ENCODE measurements at places on chromosomes 7 and 10.

DNA sequence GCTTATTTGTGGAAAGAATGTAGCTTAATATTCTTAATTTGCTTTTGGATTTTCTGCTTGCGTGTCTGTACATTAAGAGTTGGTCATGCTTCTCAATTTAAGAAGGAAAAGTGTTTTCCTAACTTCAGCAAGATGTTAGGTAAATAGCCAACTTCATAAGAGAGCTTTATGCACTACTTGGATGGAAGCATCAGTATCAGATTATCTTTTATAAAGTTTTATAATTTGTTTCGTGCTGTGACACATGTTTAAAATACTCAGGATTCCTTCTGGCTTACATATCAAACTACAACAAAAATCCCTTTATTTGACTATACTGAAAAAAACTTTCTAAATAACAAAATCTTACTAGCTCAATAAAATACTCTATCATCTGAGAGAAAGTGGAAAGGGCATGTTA is 34.8 kb upstream of the AGR2 start:
- DNase-seq, result no peak

- DNase-seq, result no peak
These were observed 246.3 kb downstream of the SKIDA1 start for GRCh38 chr10:21279217-21279575.

- no peak for DNase-seq
These were observed 138.8 kb downstream of the OAT start for GRCh38 chr10:124279882-124280281.

GRCh38 chr7:5255832-5256231 is 26.9 kb upstream of the SLC29A4 start:
- no peak for DNase-seq

DNA sequence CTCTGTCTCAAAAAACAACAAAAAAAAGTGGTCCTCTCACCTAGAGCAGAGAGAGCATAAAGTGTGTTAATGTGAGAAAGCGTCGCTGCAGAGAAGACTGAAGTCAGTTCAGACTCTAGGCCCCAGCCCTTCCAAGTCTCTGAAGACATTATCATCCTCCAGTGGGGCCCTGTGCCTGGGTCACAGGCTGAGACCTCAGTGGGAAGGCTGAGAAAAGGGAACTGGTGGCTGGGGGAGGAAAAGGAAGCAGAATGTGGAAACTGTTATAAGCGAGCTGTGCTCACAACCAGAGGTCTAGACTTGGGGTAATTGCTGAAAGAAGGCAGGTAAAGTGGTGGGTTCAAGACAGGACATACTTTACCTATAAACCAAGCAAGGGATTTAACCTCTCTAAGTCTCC is 4.9 kb upstream of the RRP12 start:
- no peak for DNase-seq

DNA sequence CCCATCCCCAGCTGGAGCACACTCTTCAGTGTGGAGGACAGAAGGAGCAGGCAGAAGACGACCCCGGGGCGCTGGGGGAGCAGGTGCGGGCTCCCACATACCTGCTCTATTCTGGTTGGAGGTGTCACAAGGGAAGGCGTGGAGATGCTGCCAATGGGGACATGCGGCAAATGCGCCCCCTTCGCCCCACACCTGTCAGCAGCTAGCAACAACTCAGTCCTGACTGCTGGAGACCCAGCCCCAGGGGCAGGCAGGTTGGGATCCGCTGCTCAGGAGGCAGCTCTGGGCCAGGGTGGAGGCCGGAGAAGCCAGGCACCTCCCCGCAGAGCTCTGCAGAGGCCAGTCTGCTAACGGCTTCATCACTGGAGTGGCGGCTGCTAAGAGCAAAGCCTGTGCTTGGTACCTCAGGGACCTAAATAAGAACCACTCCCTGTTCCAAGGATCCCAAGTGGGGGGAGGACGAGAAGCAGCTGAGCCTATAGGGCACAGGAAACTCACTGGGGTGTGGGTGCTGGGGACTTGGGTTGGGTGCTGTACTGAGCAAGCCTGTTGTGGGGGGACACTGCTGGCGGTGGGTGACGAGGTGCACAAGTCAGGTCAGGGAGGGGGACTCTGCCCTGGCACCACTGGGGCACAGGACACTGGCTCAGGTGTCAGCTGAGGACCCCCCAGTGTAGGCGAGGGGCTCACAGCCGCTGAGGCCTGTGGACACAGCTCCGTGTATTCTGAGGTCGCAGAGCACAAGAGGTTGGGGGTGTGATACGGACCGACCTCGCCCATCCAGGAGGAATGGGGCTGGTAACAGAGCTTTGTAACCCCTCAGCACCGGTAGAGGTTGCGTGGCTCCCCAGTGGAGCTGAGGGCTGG is 19.2 kb upstream of the GPR146 start:
- no peak for DNase-seq

GRCh38 chr10:110851020-110851612 is 20.6 kb upstream of the PDCD4 start:
- DNase-seq, result no peak

GRCh38 chr10:98567391-98568133 is 120.8 kb upstream of the HPS1 start:
- no peak for DNase-seq

DNA sequence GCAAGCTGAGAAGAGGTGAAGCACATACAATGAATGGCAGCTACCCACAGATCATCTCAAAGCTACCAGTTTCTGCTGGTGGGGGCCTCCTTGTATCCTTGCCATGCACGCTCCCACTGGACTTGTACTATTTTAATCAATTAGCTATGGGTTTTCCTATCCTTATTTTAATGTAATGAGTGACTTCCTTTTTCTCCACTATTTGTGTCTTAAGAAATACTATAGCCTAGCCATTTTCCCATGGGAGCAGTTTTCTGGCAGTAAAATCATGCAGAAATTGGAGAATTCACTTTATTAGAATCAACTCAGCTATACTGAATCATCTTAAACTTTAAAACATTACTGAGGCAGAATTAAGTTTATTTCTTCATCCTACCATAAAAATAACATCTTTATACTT is 73.5 kb downstream of the CTNNA3 start:
- DNase-seq, result peak; percentile 58

GRCh38 chr10:48751730-48752129 is 67.1 kb downstream of the WDFY4 start:
- no peak for DNase-seq

- no peak for DNase-seq
These were observed 23.5 kb upstream of the NRP1 start for GRCh38 chr10:33358016-33358415.

- no peak for DNase-seq
These were observed 1.7 kb upstream of the STN1 start for GRCh38 chr10:103919648-103920025.

GRCh38 chr10:19014034-19014433 is 34.6 kb upstream of the MALRD1 start:
- no peak for DNase-seq

GRCh38 chr10:129963641-129964501 is at the start of gene EBF3:
EBF3 (minus strand) TSS chr10:129964274; CDS start chr10:129963768, 506 bp downstream.
- DNase-seq, result peak; percentile 96

GRCh38 chr7:101576998-101577397 is 52.1 kb downstream of the MYL10 start:
- no peak for DNase-seq

DNA sequence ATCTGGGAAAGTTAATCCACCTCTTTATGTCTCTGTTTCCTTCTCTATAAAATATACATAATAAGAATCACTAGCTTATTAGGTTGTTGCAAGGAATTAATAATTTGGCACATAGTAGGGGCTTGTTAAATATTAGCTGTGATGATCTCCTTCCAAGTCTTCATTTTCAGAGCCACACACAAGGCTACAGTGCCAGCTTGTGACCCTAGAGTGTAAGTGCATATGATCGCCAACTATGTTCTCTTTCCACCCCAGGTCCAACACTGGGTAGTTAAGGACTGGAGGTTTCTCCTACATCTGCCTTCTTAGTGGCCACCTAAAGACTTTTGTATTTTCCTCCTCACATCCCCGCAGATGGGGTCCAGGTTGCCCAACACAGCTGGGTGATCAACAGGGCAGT is 17.9 kb upstream of the ACSM6 start:
- DNase-seq, result no peak

- no peak for DNase-seq
These were observed 2.0 kb downstream of the PPP1R17 start for GRCh38 chr7:31688996-31689395.

GRCh38 chr7:20958572-20958971 is 171.9 kb upstream of the SP8 start:
- no peak for DNase-seq

DNA sequence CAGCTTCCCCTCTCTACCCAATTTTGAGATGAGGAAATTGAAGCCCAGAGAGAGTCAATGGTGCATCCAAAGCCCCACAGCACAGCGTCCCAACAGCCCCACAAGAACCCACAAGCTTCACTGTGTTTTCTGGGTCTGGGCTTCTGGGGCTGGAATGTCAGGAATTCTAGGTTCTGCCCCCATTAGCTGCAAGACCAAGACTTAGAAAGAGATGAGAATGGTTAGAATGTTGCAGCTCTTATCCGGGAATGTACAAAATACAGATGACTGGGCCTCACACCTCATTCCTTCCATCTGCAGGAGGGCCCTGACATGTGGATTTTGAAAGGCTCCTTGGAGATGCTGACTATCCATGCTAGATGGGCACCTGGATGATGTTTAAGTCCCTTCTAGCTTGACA is 6.0 kb upstream of the SGPL1 start:
- DNase-seq, result no peak

DNA sequence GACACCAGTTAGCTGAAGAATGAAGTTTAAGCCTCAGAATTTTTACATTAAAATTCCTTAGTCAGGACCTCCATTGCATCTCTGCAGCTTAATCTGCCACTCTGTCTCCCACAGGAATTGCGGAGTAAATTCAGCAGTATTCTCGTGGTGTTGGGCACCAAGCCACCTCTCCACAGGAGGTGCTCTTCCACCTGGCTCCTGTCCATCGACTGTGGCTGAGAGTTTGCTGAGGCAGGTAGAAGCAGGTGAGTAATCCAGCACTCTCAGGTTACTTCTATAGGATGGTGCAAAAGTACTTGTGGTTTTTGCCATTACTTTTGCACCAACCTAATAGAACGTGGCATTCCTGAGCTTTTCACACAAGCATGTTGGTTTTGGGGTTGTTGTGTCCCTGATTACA is 134.1 kb downstream of the GFRA1 start:
- DNase-seq, result no peak

DNA sequence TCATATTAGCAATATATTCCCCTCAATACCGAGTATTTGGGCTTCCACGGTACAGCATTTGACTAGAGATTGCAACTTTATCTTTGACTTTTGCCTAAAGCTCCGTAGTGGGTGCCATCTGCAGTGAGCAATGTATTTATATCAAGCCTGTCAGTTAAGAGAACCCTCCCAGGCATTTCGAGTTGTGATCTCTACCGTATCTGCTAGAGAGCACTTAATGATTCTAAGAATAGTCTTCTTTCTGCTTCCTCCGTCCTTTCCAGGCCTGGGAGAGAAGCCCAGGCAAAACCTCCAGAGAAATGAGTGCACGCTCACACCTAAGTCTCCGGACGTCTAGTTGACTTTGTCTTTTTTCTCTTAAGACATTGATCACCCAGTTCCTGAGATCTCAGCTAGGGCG is 210.6 kb downstream of the KLF6 start:
- DNase-seq, result no peak

DNA sequence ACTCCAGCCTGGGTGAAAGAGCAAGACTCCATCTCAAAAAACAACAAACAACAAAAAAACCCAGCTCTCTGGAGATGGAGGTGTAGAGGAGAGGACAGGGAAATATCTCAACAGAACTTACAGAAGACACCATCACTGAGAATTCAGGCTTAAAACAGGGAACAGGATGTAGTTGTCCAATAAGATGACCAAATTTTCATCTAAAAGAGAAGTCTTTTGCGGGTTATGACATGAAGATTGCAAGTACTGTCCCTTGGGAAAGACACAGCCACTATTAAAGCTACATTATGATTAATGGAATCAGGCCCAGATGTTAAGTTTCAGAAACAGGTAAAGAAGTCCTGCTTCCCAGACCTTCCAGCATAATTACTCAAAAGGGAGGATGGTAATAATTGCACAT is 235.2 kb upstream of the NRP1 start:
- DNase-seq, result no peak

GRCh38 chr10:11256896-11257295 is 239.2 kb downstream of the CELF2 start:
- DNase-seq, result no peak

GRCh38 chr7:35258125-35258867 is 4.4 kb upstream of the TBX20 start:
- no peak for DNase-seq

- no peak for DNase-seq
These were observed 6.1 kb upstream of the ANKRD2 start for GRCh38 chr10:97566336-97566996.

GRCh38 chr10:4382811-4383210 is 443.2 kb upstream of the AKR1E2 start:
- DNase-seq, result no peak

GRCh38 chr10:97028126-97028831 is 157.5 kb downstream of the SLIT1 start:
- no peak for DNase-seq

DNA sequence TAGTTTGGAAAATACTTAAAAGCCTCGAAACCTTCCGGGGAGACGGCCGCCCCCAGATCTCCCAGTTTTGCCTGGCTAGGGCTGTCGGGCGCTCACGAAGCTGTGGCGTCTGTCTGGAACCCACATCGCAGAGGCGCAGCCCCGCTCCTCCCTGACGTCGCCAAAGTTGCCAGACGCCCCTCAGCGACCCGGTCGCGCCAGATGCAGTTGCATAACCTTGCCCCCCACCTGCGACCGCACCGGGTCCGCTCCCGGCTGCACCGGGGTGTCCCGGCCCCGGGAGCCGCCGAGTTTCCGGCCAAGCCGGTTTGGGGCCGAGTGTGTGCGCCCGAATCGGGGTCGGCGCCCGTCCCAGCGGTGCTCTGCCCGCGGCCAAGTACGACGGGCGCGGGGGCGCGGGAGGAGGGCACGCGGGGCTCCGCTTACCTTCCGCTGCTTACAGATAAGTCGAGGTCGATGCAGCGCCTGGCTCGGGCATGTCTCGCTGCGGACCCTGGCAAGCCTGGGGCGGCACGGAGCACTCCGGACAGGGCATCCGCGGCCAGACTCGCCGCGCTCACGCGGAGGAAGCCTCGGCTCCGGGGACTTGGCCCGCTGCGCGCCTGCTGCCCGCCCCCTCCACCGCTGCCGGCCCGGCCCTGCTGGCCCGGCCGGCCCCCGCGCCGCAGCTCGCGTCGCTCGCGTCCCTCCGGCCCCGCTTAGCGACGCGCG is 665 bp downstream of the INSYN2A start:
- DNase-seq, result no peak

DNA sequence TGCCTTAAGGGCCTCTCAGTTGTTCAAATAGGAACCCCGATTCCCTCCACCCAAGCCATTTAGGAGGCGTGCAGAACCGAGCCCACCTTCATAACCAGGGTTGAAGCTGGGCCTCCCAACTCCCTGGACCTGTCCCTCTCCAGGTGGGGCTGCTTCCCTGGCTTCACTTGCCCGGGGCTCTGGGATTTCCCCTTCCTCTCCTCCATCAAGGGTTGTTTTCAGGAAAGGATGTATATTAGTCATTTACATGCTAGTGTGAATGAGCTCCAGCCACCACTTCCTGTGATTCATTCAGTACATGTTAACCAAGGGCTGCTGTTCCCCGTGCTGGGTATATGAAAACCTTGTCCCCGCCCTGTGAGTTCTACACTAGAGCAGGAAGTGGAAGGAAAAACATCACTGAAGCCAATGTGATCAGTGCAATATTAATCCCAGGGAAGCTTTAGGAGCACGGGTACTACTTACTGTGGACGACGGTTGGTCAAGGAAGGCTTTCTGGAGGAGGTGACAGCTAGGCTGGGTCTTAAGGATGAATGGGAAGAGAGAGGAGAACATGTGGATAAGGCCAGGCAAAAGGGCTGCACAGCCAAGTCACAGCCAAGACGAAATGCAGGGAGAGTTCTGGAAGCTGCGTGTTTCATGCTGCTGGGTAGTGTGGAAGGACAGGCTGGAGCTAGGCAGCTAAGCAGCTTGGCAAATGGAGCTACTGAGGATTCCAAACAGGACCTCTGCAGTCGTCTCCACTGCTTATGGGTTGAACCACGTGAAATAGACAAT is 150.1 kb upstream of the SHH start:
- DNase-seq, result no peak
